ENCODE measurements at places on chromosomes 1 and 21. TPM values are rescaled to one million over a fixed set of nuclear protein-coding genes. Genes with fewer than 3 reads are reported as not detected.

Gene PEX19
- total RNA-seq: 41.0 TPM

Gene CFAP74
- total RNA-seq: not detected

Gene FAM167B
- 0.26 TPM for total RNA-seq

Gene SELP
- not detected for total RNA-seq
